ENCODE measurements at places on chromosomes 4 and X.

DNA sequence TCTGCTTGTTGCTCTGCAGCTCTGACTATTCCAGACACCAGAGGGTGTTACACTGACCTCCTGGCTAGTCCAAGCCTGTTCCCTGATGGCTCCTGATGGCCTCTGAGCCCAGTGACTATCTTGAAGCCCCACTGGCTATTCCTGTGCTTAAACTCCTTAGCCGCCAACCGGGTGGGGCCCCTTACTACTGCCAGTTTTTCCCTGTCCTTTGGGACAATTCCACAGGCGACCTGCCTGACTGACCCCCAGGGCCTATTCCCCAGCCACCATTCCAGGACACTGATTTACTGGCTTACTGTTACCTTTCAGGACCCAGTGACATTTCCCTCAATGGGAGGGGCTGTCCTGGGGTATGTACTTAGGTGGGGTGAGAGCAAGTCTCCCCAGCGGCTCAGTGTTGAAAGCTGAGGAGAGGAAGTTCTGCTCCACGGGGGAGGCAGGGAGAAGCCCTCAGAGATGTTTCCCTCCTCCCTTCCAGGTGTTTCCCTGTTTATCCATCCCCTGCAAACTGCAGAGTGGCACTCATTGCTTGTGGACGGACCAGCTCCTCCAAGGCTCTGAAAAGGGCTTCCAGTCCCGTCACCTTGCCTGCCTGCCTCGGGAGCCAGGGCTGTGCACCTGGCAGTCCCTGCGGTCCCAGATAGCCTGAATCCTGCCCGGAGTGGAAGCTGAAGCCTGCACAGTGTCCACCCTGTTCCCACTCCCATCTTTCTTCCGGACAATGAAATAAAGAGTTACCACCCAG lies 4.0 kb downstream of the TIMP1 start:
- no peak for DNase-seq

DNA sequence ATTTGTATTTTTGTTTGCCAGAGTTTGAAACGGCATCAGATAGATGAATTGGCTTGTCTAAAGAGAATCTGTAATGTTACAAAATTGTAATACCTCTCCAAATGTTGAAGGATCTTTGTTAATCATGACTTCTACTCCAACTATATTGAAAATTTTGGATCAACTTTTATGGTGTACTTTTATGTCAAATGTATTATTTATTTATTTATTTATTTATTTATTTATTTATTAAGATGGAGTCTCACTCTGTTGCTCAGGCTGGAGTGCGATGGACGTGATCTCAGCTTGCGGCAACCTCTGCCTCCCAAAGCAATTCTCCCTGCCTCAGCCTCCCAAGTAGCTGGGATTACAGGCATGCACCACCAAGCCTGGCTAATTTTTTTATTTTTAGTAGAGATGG lies 36.0 kb downstream of the RPA4 start:
- no peak for DNase-seq

GRCh38 chr4:130080872-130081451 lies 985.0 kb downstream of the C4orf33 start:
- no peak for DNase-seq

- no peak for DNase-seq
These were observed 396.5 kb downstream of the DCAF12L2 start for GRCh38 chrX:125769628-125770027.

DNA sequence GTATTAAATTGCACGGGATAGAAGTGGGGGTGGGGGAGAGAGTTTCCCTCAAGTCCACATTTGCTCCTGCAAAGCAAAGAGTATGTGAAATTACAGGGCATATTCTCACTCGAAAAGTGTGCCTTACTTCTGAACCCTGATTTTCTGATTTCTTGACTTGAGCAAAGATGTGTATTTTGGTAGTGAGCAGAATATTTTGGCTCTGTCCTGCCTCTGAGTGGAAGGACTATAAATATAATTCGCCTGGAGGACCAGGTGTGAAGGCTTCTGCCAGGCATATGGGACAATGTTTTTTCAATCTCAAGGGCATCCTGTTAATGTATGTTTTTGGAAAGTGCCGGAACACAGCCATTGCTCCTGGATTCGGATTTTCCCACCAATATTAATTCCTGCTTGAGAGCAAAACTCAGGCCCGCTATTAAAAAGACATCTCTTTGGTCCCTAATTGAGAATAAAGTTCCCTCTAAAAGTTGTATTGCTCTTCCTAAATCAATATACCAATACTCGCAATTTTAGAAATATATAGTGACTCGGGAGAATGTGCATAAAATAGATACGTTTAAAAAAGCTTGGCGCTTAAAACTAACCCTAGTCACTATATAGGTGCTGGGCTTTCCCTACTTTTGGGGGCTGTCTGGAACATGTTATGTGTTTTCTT lies 15.3 kb upstream of the PITX2 start:
- DNase-seq: no peak

DNA sequence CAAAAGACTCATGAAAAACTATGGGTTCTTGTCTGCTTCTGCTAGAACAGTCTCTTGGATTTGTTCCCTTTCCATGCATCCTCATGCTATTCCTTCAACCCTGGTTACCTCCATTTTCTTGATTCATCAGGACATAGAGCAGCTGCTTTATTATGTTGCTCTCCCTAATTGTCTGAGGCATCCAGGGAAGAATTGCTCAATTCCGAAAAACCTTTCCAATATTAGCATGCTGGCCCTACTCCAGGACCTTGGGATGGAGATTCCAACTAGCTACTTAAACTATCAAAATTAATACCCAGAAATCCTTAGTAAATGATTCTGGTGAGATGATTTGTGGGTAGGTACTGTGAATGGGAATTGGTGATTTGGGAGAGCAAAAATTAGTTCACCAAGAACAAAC lies 56.6 kb upstream of the FAM47B start:
- DNase-seq: no peak

GRCh38 chr4:76293772-76294171 lies 12.8 kb upstream of the STBD1 start:
- DNase-seq: no peak

- no peak for DNase-seq
These were observed 3.5 kb downstream of the GUCY1B1 start for GRCh38 chr4:155762334-155762733.

GRCh38 chr4:73257651-73258435 lies 755 bp downstream of the ANKRD17 start:
- no peak for DNase-seq

GRCh38 chr4:48620831-48621230 lies 130.8 kb downstream of the ZAR1 start:
- no peak for DNase-seq

- no peak for DNase-seq
These were observed 34.0 kb downstream of the LDOC1 start for GRCh38 chrX:141142946-141143345.

- DNase-seq: no peak
These were observed 76.0 kb downstream of the GLRA3 start for GRCh38 chr4:174753021-174753420.

DNA sequence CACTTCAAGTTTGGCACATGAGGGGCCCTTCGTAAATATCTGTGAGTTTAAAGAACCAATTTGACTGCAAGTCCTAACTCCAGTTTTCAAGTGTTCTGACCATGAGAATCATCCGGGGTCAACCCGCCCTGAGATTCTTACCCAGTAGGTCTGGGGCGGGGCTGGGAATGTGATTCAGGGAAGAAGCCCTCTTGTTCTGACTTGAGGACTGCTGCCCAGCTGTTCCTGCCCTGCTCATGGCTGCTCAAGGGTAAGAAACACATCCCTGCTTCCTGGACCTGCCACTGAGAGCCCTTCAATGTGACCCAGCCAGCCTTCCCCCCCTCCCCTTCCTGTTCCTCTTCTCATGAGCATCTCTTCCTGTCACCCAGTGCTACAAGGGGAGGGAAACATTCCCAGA lies 92.7 kb upstream of the PGRMC2 start:
- no peak for DNase-seq

DNA sequence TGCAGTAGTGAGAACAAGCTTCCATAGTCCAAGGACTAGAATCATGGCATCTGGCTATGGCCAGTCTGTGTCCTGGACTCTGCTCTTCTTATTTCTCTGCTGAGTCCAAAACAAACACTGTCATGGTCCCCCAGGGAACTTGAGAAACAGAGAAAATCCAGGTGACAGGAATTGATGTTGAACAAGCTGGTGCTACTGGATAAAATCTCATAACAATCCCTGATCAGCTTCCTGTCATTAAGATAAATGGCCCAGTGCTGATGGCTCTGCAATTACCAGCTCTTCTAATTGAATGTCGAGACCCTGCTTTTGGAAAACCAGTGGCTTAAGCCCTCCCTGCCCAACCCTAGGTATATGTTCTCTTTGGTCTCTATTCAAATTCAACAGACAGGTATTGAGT lies 58.8 kb upstream of the ARHGAP36 start:
- DNase-seq: no peak

GRCh38 chr4:88989990-88990389 lies 67.0 kb downstream of the FAM13A start:
- DNase-seq: no peak

DNA sequence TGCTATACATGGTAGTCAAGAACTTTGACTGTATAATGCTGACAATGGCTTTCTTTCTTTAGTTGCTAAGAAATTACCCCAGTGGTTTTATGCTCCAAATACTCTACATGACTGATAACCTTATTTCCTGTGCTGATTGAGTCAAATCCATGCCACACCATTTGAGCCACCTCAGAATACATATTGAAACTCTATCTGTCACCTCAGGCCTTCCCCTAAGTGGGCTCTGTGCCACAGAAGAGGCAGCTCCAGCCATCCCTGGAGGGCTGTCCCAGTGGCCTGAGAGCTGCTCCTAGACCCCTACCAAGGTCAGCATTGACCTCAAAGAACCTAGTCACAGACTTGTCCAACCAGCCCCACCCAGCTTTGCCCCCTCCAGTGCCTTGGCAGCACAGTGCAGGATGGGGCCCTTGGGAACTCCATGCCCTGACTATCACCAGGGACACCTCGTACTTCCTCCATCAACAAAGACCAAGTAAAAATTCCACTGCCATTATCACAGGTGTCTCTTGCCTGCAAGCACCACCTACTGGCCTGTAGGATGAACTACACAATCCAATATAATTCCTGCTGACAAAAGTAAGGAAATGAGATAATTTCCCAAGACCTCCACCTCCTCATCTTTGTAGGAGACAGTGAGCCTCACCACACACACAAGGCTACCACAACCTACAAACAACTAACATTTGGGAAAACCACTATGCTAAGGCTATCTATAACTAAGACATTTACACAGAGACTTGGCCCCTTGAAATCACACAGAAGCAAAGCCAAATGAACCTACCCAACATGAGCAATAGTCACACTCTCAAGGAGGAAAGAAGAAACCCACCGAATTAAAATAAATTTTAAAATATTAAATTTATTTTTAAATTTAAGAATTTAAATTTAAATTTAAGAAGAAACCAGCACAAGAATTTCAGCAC lies 239.9 kb downstream of the NKX6-1 start:
- DNase-seq: no peak

- no peak for DNase-seq
These were observed 285.6 kb downstream of the GPAT3 start for GRCh38 chr4:83821493-83821892.
